ENCODE measurements at places on chromosomes 4 and X. TPM values are rescaled to one million over a fixed set of nuclear protein-coding genes. Genes with fewer than 3 reads are reported as not detected.

DNA sequence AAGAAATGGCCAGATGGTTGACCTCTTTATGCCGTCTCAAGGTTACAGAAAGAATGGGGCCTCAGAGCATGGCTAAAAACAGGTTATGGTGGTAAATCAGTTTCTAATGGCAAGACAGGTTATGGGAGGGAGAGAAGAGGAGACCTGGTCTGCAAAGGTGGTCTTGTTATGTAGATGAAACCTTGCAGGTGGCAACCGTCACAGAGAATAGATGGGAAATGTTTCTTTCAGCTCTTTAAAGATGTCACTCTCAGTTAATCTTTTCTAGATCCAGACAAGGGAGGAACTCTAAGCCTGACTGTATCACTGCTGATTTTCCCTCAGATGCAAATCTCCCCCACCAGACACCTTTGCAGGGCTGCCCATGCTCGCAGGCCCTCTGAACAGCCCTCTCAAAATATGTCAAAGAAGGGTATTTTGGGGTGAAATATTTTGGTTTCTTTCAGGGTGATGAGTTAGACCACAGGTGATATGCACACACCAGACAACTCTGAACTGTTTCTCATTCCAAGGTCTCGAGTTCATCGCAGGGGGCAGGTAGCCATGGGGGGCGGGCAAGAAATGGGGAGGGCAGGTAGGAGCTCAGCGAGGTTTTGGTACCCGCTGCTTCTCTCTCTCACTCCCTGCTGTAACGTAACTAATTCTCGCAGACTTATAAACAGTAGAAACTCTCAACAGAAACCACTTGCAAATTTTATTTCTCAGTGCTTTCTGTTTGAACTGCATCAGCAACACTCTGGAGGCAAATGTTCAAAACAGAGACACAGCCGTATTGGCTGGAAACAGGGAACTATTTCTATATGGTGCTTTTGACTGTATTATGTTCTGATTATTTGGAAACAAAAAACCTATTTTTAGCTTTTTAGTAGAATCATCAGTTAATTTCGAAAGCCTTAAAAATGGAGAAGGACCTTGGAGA lies 32.4 kb downstream of the CASP3 start:
- no peak for DNase-seq

PHKA1 gene
- total RNA-seq, result 3.3 TPM

GRCh38 chrX:147173594-147173993 lies 359.1 kb upstream of the CXorf51A start:
- no peak for DNase-seq

ENAM gene
- under 0.01 TPM for total RNA-seq

- DNase-seq, result no peak
Measured at GRCh38 chr4:36771411-36772153, 473.0 kb upstream of the NWD2 start.

FRMD7 gene
- not detected for total RNA-seq

DNA sequence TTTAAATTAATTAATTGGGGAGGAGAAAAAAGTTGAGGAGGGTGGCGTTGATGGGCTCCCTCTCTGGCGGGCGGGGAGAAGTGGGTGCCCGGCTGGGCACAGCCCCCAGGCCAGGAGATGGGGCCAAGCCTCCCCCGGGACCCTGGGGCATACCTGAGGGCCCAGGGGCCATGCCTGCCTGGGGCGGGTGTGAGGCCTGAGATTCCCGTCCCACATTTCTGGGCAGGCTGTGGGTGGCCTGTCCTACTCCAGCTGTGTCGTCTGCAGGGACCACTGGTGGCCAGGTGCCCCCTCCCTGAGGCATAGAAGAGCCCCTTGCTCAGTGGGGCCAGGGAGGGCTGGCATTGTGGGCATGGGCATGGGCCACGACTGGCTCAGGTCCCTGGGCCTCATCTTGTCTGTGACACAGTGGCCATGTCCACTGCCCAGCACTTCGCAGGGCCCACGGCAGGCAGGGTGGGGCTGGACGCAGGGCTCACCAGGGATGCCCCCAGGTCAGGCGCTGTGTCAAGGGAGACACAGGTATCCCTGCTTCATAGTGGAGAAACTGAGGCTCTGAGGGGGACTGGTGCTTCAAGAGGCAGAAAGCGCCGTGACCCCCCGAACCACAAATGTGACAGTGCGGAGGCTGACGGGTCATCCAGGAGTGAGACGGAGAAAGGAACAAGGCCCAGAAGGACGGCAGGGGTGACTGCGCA lies 60.1 kb downstream of the FAM53A start:
- no peak for DNase-seq

DNA sequence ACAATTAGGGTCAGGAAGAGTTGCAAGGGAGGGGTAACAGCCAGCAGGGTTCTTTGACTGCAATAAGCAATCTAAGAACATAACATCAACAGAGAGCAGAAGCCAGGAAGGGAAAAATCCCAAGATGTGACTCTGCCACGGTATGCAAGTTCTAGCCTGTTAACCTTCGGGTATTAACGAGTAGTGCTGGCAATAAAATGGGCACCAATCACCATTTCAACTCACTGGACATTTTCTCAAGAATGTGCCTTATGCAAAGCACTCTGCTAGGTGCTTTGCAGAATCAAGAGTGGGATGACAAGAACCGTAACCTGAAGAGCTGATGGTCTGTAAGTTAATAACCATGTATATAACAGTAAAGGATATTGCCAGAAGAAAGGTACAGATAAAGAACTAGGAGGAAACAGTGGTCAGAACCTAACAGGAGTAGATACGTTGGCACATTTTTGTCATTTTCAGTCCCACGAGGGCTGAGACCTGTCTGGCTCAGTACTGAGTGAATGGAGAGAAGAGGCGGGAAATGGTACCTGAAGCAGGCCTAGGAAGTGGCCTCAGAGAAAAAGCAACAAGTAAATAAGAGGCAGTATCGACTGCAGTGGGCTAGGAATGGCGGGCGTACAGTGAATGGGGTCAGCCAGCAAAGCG lies 2.7 kb downstream of the ELOVL6 start:
- peak; percentile 17 for DNase-seq

DNA sequence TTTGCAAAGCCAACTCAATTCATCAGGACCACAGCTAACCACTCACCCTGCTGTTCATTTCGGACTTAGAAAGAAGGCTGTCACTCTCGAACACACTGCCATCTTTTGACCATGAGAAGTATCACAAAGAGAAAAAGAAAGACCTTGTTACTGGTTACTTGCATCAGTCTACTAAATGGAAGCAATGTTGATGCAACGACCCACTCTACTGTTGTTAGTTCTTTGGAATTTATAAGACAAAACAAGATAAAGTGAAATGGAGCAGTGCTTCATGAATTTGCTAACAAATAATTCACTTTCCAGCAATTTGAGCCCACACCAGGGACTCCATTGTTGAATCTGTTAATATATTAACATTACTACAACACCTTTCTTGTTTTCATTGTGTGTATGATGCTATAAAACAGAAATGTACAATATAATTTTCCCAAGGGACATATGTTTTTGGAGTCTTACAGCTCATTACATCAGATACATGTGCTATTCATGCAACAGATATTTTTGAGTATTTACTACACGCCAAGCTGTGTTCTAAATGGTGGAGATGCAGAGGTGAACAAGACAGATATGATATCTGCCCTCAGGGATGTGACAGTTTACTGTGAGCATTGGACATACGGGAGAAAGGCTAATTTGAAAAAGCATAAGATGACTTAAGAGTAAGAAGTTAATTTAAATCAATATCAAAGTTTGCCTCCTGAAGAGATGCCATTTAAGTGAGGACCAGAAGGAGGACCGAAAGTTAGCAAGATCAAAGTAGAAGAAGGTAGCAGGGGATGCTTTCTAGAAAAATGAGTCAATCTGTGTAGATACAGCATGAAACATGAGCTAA lies 87.2 kb downstream of the AREG start:
- DNase-seq, result peak; percentile 87

DNA sequence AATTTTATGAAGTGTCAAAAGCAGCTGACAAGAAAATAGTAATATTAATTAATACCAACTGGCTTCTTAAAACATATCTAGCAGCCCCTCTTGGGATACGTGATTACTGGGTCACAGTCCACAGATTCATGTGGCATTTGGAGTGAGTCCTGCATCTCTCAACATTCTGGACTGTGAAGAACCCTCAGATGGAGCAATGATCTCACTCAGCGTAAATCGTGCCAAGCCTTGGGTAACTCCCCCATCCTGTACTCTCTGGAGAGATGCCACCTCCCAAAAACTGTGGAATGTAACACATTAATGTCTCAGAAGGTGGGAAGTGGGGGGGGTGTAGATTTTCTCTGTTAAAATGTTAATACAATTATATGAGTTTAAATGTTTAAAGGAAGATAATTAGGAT lies 118.2 kb upstream of the IQCM start:
- DNase-seq, result no peak
